CD4-positive, alpha-beta T cell treated with Interleukin-10 for 1 hour (primary cell): ENCODE measurements at places on chromosomes 11 and 22.

DNA sequence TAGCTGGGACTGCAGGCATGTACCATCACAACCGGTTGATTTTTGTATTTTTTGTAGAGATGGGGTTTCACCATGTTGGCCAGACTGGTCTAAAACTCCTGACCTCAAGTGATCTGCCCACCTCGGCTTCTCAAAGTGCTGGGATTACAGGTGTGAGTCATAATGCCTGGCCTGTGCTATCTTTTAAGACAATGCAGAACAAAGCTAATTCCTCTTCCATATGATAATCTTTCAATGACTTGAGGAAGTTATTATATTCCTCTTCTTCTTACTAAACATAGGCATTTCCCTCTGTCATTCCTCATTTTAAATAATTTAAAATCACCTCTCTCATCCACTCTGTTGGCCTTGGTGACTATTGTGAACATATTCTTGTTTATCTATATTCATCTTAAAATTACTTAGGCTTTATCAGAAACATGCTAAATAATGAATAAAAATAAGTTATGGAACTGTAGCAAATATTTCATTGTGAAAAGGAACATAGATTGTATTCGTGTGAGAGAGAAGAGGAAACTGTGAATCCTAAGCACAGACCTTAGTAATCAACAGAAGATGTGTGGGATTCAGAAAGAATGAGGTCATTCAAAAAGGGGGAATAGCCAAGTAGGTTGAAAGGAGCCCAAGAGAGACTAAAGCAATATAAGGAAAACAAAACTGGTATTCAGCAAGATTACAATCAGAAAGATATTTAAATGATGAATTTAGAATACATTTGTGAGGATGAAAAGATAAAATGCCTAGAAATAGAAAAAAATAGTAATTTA, 269.4 kb downstream of the TTC28 start:
- DNase-seq, result no peak

- DNase-seq, result no peak
Observed at GRCh38 chr22:28710576-28711191, 30.9 kb downstream of the CHEK2 start.

DNA sequence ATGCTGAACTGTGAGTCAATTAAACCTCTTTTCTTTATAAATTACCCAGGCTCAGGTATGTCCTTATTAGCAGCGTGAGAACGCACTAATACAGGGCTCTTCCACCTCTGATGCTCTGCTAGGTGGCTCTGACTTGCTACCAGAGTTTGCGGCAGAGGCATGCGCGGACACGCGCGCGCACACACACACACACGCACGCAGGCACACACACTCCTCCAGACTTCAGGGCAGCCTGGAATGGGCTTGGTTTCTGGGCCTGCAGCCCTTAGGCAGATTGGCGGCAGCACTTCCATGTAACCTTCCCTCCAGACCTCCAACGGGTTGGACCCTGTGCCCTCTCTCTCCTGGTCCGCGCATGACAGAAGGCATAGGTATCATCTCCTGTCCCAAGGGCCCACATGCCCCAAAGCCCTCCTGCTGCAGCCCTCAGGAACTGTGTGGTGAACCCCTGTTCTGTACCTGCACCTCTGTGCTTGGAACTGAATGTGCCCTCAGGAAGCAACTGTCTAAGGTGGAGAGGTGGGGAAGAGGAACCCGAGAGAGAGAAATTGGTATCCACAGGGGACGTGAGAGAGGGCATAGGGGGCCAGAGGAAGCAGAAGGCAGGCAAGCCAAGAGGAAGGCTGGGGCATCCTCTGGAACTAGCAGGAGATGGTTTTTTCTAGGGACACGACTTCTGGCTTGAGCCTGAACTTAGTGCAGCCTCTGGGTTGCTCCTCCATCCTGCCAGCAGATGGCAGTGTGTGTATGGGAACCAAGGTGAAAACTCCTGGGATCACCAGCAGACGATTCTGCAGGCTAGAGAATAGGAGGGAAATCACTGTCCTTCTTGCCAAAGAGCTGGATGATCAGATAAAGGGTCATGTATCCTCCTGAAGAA, 23.4 kb upstream of the RIC3 start:
- DNase-seq, result peak; percentile 30

GRCh38 chr11:33266393-33267215, 9.4 kb downstream of the HIPK3 start:
- DNase-seq, result no peak

GRCh38 chr11:86983021-86983488, 27.9 kb upstream of the FZD4 start:
- DNase-seq, result no peak

DNA sequence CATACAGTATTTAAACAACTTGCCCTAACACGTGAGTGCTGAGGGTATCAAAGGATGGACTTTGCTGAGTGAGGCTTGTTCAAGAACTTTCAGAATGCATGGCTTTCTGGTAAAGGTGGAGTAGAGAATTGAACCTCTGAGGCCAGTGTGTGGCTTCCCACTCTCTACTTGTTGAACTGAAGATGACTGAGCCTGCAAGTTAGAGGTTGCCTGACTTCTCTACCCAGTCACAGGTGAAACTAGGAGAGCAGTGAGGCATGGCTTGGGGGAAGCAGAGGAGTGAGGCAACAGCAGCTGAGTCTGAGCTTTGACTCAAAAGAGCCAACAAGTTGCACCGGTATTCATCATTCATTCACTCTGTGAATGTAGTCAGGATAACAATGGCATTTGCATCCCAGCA, 256.4 kb upstream of the SESN3 start:
- DNase-seq, result no peak

GRCh38 chr11:111814557-111815320, 48.5 kb upstream of the PPP2R1B start:
- DNase-seq, result no peak

GRCh38 chr11:79506734-79507344, 66.0 kb upstream of the TENM4 start:
- no peak for DNase-seq

GRCh38 chr11:27312110-27312509, 50.9 kb downstream of the CCDC34 start:
- no peak for DNase-seq

- DNase-seq, result no peak
Observed at GRCh38 chr11:78567209-78567608, 7.5 kb downstream of the NARS2 start.

DNA sequence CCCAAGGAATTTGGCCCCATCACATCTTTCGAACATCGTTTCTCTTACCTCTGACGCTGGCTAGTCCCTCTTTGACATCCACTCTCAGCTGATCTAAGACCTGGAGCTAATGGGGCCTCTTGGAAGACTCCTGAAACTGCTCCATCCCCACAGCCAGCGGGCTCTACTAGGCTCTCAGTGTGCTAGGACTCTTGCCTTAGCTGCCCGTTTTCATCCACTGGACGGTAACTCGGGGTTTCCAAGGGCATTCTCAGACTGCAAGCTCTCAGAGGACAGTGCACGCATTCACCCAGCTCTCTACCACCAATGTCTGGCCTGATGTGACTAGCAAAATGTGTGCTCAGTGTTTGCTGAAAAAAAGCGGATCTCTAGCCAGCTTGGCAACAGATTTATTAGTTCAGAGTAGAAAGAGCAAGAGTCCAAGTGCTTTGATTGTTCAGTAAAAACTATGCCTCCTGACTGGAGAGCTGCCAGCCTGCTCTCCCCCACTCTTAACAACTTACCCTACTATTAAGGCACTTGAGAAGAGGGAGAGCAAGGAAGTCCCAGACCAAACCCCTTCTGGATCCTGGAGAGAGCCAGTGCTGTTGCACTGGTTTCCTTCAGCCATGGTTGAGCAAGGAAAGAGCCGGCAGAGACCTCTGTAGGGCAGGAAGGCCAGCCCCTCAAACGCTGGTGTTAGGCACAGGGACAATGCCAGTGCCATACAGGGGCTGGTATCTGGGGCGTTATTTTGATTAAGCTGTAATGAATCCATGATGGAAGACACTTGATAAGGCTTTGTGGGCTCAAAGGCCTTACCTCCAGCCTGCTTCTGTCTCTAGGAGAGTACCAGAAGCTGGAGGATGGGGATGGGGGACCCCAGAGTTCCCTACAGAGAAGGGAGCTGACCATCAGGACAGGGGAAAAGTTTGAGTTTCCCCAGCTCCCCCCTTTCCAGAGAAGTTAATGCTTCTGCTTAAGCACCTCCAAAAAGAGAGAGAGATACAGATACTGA, 9.2 kb downstream of the RELA start:
- no peak for DNase-seq

DNA sequence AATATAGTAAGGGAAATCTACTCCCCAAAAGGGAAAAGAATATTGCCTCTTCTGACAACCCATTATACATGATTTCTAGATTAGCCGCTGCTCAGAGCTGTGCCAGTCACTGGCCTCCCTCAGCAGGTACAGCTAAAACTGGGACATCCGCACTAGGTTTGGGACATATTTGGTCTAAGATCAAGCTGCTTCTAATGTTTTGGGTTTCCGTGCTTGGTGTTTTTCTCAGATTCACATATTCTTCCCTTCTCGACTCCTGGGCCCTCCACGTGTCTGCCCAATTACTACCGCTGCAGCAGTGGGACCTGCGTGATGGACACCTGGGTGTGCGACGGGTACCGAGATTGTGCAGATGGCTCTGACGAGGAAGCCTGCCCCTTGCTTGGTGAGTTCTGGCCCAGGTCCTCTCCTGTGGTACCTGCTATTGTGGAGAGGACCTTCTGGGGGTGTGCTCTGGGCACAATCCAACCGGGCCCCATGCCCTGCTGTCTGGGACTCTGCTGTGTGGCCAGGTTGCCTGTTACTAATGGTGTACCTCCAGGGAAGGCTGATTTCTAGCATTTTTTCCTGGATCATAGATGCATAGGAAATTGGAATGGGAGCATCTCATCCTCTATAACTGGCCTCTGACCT, 138.1 kb upstream of the SORL1-AS1 start:
- no peak for DNase-seq

DNA sequence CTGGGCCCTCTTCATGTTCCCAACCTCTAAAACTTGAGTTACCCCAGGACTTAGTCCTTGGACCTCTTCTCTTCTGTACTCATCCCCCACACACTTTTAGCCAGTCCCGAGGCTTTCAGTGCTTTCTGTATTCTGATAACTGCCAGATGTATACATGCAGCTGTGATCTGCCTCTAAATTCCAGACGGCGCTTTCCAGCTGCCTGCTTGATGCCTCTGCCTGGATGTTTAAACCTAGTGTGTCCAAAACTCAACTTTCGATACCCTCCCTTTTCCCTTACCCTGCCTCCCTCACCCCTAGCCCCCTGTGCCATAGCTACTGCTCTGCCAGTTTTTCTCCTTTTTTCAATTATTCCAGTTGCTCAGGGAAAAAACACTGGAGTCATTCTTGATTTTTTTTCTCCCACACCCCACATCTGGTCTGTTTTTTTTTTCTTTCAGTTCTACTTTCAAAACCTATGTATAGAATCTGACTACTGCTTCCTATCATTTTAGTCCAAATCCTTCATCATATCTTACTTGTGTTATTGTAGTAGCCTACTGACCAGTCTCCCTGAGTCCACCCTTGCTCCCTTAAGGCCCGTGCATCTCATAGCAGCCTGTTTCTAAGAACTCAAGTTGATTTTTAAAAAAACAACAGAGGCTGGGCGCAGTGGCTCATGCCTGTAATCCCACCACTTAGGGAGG, 32.9 kb upstream of the TECTA start:
- no peak for DNase-seq

- peak; percentile 2 for DNase-seq
Observed at GRCh38 chr11:13535819-13536218, 40.0 kb upstream of the PTH start.

DNA sequence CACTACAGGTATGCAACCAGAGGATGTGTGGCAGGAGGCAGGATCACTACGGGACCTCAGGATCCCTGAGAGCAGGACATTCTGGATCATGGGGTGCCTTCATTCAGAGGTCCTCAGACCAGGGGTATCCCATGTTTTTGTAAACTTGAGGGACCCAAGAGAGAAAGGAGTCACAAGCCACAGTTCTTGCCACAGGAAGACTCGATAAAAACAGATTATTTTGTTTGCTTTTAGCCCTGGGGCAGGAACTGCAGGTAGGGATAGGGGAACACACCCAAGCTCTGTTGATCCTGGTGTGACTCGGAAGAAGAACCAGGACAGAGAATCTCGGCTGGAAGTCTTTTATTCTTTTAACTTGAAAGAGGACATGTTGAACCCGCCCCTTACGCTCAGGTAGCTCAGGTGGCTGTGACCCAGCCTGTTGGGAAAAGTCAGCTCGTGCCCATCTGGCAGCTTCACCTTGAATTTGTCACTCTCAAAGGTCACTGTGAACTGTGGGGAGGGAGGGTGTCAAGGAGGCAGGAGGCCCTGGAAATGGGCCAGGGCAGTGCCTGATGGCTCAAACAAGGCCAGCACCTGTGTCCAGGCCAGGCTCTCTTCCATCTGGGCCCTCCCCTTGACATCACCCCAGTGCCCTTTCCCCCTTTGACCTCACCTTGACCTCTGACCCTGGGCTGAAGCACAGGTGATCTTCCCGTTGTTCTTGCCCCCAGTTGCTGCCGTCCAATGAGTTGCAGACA, 9.8 kb downstream of the LGALS2 start:
- DNase-seq, result no peak

GRCh38 chr11:131146827-131147490, 223.5 kb upstream of the NTM start:
- DNase-seq, result no peak

GRCh38 chr22:45656577-45656976, 15.1 kb upstream of the ATXN10 start:
- DNase-seq, result no peak

DNA sequence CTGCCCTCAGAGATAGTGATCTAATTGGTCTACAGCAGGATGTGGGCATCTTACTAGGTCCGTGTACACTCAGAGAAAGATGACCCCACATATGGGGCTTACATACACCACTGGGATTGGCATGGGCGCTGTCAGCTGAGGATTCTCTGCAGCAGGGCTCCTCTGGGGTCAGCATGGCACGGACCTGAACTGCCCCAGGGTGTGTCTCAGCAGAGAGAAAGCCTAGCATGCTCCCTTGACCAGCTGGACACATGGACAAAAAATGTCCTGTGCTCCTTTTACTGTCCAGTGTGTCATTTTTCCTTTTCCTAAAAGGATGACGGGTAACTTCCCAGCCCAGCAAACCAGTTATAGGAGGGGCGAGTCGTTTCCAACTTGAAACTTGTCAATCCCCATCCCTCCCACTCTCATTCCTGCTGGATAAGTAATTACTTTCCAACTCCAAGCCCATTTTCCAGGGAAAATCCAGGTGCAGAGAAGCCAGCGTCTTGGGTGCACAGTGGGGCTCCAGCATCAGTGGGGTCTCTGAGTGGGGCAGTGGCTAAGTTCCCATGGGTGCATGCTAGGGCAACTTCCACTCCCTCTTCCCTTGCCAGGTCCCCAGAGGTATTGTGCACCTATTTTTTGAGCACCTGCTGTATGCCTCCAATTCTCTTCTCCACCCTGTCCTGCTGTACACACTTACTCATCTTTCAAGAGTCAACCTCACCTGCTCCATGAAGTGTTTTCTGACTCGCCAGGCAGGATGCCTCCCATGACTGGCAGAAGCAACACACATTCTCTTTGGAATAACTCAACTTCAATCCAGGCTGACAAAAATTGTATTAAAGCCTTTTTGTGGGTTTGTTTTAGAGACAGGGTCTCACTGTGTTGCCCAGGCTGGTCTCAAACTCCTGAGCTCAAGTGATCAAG, 5.0 kb downstream of the VSTM5 start:
- no peak for DNase-seq

GRCh38 chr11:30016588-30017363, at the start of gene KCNA4:
KCNA4 (minus strand) TSS chr11:30017030; CDS start chr11:30012678, 4,352 bp downstream.
- DNase-seq, result no peak
